ENCODE measurements at places on chromosomes 5 and 9. TPM values are rescaled to one million over a fixed set of nuclear protein-coding genes. Genes with fewer than 3 reads are reported as not detected.

DIPK1B gene
- 12.5 TPM for total RNA-seq

TLR4 gene
- 5.9 TPM for total RNA-seq

DNA sequence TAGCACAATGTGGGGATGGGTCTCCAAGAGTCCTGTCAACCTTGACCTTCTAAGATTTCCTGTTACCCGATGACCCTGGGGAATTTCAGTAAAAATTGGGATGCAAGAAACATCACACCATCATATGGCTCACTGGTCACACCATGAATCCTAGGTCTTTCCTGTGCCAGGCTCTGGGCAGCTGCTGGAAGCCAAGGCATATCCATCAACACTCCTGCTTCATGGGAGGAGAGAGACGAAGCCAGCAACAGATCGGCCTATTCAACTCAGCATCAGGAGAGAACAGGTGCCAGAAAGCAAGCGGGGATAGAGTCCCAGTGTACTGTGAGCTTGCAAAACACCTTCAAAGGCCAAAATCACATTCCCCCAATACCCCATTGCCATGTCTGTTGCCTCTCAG, 6.5 kb upstream of the NEK6 start:
- DNase-seq = no peak

IFNA2 gene
- total RNA-seq = not detected

DNA sequence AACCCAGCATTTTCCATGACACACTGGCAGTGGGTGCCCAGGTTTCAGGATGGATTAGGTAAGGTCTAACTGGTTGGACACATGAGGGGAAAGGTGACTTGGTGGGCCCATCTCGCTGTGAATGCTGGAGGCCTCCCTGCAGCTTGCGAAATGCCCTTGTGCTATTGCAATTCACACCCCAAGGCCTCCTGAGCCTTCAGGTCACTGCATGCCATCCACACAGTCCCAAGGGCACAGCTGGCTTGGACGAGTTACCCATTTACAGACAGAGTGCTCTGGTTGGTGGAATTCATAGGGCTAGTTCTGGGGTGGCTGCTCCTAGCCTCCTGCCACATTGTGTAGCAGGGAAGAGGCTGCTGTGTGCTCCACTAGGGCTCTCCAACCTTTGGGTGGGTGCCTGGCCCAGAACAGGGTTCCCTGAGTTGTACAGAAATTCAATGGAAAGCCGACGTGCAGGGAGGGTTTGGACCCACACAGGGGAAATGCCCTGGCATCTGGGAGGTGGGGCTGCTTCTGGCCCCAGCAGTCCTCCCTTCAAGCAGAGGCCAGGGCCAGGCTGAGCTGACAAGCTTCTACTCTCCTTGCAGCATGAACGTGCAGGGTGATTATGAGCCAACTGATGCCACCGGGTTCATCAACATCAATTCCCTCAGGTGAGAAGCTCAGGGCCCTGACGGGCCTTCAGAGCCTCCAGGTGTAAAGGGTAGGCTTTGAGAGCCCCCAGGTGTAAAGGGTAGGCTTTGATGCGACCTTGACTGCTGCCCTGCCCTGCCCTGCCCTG, 54.3 kb downstream of the ASS1 start:
- no peak for DNase-seq

MYMK gene
- not detected for total RNA-seq

OTP gene
- not detected for total RNA-seq

ERCC6L2 gene
- 24.3 TPM for total RNA-seq
